Dorsolateral prefrontal cortex (tissue), 122 donors: ENCODE measurements at places on chromosomes 16 and 17.
A peak's percentile ranks its signal among the peaks of the same experiment; 100 is the strongest.

GRCh38 chr16:2530629-2531318, 434 bp downstream of the CEMP1 start:
- no peak for DNase-seq

DNA sequence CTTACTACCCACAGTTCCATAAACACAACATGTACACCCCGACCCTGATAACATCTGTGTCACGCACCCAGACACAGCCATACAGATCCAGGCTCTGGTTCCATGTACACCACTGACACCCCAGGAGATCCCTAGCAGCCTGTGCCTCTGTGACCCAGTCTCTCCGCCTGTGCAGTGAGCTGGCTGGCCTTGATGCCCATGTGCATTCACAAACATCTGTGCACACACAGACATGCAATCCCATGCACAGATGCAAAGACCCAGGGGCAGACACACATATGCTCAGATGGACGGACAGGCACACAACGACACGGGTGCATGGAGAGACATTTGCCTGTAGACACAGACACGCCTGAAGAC, 4.1 kb downstream of the CCDC102A start:
- peak; percentile 35 for DNase-seq

GRCh38 chr16:27208796-27209195, 5.5 kb downstream of the KDM8 start:
- no peak for DNase-seq

DNA sequence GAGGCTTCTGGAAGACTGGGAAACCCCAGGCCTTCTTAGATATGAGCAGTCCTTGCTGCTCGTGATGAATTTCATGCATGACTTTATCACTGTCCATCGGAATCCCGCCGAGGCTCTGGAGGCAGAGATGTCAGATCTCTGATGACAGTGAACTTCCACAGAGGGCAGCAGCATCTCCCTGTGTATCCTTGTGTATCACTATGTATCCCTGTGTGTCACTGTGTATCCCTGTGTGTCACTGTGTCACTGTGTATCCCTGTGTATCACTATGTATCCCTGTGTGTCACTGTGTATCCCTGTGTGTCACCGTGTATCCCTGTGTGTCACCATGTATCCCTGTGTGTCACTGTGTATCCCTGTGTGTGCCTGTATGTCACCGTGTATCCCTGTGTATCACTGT, 160.2 kb upstream of the CHMP6 start:
- no peak for DNase-seq

- DNase-seq, result no peak
These were observed 31.8 kb upstream of the PRM1 start for GRCh38 chr16:11312718-11313492.

DNA sequence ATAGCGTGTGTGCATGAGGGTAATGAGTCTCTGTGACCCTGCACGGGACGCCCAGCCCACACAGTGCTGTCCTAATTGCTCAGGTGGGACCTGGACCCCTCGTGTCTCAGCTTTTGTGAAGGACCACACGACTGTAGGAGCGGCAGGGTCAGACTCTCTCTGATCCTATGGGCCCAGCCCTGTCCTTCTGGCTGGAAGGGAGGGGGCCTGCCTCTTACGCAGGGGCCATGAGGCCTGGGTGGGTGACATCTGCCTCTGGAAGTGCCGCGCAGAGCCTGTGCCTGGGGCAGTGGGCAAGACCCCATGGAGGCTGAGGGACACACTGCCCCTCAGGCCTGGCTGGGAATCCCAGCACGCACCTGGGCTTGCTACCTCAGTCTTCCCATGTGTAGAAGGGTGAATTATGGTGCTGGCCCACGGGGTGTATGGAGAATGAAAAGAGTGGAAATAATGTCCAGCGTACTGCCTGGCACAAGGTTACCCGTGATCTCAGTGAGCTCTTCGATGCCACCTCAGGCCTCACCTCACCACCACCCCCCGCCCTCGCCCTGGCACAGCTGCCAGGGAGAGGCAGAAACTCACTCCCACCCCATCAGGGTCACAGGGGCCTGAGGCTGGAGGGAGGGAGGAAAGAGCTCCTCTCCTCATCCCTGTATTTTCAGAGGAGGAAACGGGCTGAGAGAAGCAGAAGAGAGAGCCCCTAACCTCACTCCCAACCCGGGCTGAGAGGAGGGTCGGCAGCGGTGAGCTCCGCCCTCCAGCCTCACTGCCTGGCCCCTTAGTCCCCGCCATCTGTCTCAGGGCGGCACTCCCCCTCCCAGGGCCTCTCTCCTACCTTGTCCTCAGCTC, 27.1 kb upstream of the DBNDD1 start:
- no peak for DNase-seq

DNA sequence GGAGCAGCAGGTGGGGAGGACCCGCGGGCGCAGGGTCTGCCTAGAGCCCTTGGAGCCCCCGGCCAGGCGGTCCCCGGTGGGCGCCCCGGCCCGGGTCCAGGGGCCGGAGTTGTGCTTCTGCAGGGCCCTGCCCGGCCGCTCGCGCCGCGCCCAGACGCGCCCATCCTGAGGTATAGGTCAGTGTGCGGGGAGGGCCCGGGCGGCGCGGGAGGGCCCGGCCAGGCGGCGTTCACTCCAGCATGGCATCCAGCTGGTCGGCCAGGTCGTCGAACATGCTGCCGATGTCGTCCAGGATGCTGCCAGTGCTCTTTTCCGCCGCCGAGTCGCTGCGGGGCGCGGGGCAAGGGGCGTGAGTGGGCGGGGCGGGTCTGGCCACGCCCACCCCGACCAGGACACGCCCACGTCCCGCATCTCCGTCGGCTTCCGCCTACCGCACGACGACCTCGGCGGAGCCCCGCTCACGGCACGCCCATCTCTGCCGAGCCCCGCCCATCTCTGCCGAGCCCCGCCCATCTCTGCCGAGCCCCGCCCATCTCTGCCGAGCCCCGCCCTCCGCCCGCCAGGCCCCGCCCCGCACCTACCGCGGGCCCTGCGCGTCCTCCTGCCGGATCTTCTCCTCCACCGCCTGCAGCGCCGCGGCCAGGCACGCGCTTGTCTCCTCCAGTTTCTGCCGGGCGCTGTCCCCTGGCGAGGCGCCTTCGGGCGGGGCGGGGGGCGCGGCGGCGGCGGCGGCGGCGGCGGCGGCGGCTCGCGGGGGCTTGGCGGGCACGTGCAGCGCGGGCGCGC, 17.9 kb downstream of the CASKIN1 start:
- DNase-seq, result no peak

- DNase-seq, result peak; percentile 56
These were observed 2.8 kb upstream of the ALDH3A2 start for GRCh38 chr17:19645734-19646201.

- no peak for DNase-seq
These were observed 604 bp upstream of the ZC3H18 start for GRCh38 chr16:88569614-88569984.

DNA sequence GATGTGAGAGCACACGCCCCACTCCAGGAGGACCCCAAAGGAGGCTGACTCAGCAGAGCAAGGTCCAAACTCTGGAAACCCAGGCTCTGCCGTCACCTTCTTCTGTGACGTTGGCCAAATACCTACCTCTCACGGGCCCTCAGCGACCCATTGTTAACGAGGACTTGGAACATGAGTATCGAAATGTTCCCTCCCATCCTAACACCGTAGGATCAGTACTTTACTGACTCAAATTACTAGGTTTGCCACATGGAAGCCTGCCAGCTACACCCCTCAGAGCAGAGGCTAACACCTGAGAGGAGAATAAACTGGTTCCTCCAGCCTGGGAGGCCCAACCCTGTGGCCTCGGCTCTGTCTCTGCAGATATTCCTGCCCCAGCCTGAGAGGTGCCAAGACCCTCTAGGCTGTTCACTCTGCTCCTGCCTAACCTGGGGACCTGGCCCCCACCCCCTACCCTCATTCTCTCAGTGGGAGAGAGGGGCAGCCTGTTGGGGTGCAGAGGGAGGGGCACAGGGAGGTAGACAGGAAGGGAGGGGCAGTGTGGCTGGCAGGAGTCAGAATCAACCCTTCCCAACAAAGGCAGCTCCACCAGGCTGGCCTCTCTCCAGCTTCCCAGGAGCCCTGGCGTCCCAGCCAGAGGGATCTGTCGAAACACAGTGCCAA, 4.4 kb downstream of the PITPNM3 start:
- DNase-seq, result no peak

- no peak for DNase-seq
These were observed 1.0 kb downstream of the MYLK3 start for GRCh38 chr16:46746821-46747776.

DNA sequence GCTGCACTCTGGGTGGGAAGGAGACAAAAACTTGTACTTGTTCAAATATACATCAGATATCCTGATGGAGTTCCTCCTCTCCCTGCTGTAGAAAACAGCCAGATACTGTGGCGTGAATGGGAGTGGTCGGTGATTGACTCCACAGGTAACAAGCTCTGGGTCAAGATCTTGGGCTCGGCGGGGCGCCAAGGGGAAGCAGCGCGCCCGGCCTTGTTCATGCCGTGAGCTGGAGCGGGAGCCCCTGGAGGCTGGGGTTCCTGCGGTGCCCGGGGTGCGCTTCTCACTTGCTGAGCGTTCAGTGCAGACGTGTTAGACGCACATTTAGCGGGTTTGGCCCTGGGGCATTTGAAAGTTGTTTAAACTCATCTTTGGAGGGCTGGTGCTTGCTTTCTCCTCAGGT, 44.4 kb downstream of the BANP start:
- no peak for DNase-seq

DNA sequence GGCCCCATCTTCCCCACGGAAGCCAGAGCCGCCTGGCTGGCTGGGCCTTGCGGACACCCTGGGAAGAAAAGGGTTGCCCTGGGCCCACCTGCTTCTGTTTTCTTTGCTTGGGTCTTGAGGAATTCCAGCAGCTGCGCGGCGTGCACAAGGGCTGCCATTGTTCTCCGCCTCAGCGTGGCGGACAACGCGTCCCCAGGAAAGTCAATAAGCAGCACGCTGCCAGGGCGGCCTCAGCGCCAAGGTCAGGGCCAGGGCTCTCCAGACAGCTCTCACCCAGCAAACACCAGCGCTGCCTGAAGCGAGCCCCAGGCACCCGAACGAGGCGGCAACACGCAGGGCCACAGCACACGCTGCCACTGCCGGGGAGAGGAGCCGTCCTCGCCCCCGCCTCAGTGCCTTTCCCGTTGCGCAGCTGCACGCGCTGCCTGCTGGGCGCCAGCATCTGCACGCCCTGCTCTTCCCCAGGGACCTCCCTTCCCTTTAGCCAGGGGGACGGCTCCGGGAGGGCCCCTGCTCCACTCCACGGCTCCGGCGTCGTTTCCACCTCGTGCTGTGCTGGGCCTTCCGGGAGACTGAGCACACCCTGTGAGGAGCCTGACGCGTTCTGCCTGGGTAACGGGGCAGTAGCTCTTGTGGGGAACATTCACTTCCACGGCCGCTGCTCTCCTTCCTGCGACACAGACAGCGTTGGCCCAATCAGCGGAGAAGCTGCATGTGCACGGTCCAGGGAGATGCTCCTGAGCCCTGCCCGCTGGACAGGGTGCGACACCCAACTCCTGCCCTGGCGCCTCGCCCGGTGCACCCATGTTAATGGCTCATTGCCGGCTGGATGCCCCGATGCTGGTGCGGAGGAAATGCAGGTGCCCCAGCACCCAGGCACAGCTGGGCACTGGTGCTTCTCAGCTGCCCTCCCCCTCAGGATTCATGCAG, 57.8 kb downstream of the LMF1 start:
- DNase-seq, result peak; percentile 51

GRCh38 chr17:55265311-55266021, 706 bp downstream of the HLF start:
- no peak for DNase-seq

- DNase-seq, result no peak
These were observed 17.9 kb downstream of the MYO18A start for GRCh38 chr17:29162082-29162908.

DNA sequence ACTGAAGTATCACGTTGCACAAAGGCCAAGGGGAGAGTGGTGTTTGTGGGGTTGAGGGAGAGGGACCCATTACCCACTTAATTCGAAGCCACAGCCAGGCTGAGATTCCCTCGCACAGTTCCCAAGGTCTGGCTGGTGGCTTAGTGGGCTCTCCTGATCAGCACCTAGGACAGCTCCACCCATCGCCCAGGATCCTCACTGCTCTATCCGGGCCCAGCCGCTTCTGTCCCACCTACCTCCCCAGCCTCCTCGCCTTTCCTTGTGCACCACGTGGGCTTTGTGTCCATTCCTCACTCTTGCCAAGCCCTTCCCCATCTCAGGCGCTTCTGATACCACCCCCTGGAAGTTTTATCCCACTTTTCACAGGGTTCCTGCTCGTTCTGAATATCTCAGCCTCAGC, 163.5 kb downstream of the CCT6B start:
- no peak for DNase-seq

DNA sequence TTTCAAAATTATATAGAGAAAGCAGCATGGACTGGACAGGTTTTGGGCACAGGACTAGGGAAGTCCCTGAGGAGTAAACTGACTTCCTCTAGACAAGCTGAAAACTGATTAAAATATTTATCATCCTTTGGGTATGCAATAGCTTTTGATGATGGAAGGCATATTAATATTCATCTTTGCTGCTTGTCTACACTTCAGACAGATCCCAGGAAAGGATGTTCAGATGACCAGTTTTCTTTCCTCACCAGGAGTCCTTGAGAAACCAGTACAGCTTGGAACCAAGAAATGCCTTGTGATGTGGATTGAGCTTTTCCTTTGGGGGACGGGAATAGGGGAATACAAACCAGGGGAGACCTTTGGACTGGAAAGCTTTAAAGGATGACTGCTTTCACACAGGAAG, 195.5 kb downstream of the FTO start:
- no peak for DNase-seq
